ENCODE measurements at places on chromosomes 4 and X.

- no peak for DNase-seq
These were observed 8.2 kb downstream of the PRRG3 start for GRCh38 chrX:151703487-151703886.

- no peak for DNase-seq
These were observed 50.8 kb downstream of the DTHD1 start for GRCh38 chr4:36332023-36332781.

GRCh38 chrX:87616371-87616770, 98.8 kb downstream of the KLHL4 start:
- no peak for DNase-seq

DNA sequence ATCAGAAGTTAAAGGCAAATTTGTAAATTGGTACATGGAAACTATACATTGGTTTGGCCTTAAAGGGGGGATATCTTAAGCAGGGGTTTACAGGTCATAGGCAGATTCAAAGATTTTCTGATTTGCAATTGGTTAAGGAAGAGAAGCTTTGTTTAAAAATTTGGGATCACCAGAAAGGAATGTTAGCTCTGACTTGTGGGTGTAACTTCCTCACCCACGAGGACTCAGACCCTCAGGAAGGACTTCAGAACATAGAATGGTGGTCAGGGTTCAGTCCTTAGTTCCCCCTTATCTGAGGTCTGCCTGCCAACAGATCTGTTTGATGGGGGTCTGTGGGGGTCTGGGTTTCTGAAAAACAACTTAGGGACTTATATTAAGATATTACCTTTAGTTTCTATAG, 427.4 kb upstream of the DIPK2B start:
- no peak for DNase-seq

GRCh38 chr4:138225477-138225876, 16.7 kb downstream of the SLC7A11 start:
- DNase-seq, result no peak

DNA sequence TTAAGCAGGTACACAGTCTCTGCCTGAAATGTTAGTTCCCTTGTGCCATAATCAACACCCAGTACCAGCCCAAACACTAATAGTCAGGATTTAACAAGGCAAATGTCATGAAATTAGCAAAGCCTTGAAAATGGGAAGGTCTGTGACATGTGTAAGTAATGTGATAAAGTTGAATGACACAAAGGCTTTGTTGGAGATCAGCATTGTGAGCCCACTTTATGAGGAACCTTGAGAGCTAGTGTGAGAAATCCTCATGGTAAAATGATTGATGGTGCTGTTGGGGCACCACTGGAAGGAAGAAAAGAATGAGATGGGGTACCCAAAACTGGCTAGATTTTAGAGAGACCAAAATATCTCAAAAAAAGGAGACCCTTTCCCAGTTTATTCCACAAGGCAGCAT, 3.3 kb upstream of the LIN54 start:
- no peak for DNase-seq

- no peak for DNase-seq
These were observed 994.0 kb downstream of the ARAP2 start for GRCh38 chr4:35250331-35250730.

GRCh38 chr4:25494166-25494565, 117.1 kb downstream of the ANAPC4 start:
- DNase-seq, result no peak

DNA sequence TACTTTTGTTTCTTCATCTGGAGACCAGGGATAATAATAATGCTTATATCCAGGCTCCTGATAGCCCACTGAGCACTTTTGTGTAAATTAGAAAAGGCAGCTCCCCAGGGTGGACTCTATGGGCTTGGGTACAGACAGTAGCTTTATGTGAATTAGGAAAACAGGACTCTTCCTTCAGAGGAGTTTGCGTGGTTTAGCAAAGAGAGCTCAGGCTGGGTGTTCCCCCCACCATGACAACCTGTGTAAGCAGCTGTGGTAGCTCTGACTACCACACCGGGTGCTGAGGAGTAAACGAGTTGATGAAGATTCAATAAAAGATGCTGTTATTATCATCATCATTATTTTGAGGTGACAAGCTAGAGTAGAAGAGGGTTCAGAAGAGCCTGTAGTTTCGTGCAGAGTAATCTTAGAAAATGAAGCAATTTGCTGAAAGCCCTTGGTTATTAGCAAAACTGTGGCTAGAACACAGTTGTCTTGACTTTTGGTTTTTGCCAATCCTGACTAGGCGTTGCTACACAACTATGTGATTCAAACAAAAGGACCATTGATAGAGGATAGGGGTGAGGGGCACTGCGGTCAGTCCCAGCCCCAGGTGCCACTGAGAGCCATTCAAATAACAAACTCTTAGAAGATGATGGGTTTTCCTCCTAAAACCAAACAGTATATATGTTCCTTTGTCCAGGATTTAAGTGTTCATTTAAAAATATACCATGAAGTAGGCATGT, 60.6 kb upstream of the LIMCH1 start:
- no peak for DNase-seq

- no peak for DNase-seq
These were observed 68.6 kb upstream of the ADGRG2 start for GRCh38 chrX:19190902-19191301.

GRCh38 chrX:13009844-13010243, 34.6 kb downstream of the FAM9C start:
- no peak for DNase-seq

DNA sequence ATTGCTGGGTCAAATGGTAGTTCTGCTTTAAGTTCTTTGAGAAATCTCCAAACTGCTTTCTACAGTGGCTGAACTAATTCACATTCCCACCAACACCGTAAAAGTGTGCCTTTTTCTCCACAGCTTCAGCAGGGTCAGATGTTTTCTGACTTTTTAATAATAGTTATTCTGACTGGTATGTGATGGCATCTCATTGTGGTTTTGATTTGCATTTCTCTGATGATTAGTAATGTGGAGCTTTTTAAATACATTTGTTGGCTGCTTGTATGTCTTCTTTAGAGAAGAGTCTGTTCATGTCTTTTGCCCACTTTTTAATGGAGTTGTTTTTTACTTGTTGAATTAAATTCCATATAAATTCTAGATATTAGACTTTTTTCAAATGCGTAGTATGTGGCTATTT, 257.5 kb upstream of the ANKRD50 start:
- DNase-seq, result no peak

GRCh38 chr4:153546280-153546679, 80.1 kb downstream of the TMEM131L start:
- no peak for DNase-seq

DNA sequence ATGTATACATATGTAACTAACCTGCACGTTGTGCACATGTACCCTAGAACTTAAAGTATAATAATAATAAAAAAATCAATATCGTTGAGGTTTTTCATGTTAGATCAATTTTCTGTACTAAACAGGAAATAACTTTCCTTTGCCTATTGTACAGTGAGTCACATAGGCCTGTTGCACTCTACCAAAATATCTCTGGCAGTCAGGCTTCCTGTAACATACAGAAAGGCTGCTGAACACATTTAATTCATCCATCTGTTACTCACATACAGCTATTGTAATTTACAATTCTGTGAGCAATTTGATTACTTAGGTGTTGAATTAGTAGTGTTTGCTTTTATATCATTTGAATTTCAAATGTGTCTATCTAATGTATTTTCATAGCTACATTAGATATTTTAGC, 427.8 kb downstream of the TMA16 start:
- DNase-seq, result no peak

GRCh38 chr4:186297013-186297645, 31.1 kb downstream of the F11 start:
- DNase-seq, result no peak

Measured in stimulated activated CD4-positive, alpha-beta T cell treated with anti-CD3 and anti-CD28 coated beads, TNF-alpha, amount 100 ng/mL, for 1 hour (primary cell).